ENCODE measurements at places on chromosomes 3 and 15.

DNA sequence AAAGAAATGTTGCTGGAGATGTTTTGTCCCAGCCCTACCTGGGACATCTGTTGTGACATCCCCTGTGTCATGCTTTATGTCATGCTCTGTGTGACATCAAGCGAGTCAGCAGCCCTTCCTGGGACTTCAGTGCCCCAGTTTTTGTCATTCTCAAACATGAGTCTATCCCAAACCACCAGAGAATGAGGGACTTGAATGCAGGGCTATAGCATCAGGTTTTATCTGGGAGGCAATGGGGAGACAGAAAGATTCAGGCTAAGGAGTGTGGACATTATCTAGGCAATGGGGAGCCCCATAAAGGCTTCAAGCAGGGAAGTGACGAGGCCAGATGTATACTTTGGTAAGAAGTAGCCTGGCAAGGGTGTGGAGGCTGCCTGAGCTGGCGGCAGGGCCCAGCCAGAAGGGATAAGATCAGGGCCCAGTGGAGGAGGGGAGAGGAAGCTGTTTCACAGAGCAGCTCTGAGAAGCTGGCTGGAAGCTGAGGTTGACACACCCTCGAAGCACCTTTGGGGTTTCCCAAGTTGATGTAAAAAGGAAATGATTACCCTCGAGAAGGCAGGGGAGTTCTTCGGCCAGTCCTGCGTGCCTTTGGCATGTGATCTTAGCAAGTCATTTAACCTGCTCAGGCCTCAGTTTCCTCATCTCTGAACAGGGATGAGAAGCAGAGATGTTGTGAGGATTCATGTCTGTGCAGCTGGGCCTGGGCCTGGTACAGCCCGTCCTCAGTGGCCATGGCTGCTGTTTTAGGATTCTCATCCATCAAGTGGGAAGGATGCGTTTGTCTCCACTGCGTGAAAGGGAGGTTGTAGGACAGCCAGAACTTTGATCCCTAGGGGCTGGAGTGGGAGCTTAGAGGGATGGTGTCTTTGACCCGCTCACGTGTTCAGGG, 34.3 kb downstream of the IRAK2 start:
- DNase-seq: no peak

DNA sequence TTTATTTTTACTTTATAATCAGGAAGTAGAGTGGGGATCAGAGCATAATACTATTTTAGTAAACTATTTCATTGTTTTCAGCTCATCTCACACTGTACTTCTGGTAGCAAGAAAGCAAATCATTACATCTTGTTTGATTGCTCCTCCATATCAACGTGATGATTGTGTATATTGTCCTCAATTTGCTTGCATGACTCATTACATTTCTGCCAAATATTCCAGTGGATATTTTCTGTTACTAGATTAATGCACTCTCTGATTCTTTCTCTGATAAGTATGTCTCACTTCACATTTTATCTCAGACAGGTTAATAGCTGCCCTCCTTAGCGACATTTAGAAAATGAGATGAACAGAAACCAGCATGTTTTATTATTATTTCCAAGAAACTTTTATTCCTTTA, 1145.3 kb downstream of the OTOL1 start:
- no peak for DNase-seq

DNA sequence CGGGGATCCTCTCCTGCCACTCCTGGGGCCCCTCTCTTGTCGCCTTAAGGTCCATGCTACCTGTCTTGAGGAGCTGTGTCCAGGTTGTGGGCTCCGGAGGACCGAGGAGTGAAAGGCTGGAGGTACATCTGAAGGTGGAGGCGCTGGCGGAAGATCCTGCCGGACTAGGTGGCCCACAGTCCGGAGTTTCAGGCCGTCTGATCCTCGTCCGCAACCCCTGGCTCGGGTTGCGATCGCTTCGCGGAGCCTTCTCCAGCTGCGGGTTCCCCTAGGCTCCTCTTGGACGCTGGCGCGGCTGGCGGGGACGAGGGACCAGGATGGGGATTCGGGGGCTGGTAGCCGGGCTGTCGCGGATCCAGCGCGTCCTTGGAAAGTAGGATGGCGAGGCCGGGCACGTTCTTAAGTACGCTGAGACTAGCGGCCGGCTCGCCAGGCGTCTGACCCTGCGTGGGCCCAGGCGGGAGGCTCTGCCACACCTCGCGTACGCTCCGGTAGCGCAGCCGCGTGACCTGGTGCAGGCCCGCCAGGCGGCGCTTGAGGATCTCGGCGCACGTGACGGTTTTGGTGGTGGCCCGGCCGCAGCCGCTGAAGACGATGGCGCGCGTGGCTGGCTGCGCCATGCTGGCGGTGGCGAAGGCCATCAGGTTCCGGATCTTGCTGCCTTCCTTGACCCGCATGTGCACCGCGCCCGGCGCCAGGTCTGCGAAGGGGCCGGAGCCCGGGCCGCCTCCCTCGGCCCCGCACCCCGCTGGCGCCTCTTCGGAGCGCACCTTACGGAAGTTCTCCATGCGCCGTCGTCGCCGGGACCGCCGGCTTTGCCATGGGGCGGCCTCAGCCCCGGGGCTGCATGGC, 550 bp downstream of the RPP25 start:
- DNase-seq: no peak

GRCh38 chr3:197305854-197306253, 7.4 kb upstream of the DLG1 start:
- DNase-seq: no peak

GRCh38 chr15:40067921-40068624, 29.1 kb upstream of the SRP14 start:
- DNase-seq: no peak

DNA sequence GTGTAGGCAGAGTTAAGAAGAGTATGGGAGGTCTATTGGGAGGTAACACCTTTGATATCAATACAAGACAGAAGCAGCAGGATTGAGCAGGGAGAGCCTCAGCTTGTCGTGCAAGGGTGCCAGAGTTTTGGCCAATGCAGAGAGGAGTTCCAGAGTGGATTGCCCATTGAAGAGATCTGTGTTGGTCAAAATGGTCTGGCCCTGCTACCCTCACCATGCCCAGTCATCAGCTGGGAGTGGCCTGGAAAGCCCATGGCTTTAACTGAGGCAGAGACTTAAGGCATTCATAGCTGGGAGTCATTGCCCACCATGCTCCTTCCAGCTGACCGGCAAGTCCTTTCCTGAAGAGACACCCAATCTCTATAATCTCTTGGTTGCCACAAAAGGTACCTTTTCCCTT, 271.3 kb downstream of the ABHD5 start:
- no peak for DNase-seq

- DNase-seq: no peak
Observed at GRCh38 chr3:66224220-66224619, 3.4 kb downstream of the SLC25A26 start.

DNA sequence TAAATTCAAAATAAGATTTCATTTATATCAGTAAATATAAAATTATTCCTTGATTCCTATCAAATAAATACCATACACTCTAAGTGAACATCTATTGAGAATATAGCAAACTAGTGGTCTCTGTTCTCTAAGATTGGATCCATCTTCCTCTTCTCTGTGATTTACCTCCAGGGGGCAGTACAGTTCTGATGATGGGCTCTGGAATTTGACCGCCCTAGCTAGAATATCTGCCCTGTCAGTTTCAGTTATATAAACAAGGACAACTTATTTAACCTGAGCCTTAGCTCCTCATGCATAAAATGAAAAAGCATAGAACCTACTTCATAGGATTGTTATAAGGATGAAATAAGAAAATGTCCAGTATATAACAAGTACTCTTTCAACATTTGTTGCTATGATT, 171.1 kb upstream of the CCDC54 start:
- no peak for DNase-seq

DNA sequence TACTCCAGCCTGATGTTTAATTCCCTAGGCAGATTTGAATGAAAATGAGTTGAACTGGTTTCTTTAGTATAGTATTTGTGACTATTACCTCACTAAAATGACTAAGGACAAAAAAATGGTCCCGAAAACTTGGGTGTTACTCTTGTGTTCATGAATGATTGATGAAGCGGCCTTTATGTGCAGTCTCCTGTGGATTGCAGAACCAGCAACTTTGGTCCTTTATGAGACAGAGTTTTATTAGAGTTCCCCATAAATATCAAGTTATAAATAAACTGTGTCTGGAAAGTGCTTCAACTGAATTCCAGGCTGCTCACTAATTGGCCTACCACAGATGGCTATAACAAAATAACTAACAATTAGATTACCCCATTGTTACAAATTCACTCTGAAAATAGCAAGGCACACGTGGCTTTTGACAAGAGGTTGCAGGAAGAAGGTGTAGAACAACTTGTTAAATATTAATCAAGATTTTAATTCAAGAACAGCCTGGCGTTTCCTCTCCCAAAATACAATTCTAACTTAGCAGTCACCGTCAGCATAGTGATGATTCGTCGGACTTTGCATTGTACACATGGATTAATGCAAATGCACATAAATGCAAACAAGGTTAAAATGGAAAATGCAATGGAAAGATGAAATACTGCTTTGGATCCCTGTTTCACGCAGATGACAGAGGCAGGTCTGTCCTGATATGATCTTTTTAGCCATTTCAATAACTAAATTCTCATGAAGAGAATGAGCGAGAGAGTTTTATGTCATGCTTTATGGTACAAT, 567.3 kb upstream of the ZNF717 start:
- DNase-seq: no peak

DNA sequence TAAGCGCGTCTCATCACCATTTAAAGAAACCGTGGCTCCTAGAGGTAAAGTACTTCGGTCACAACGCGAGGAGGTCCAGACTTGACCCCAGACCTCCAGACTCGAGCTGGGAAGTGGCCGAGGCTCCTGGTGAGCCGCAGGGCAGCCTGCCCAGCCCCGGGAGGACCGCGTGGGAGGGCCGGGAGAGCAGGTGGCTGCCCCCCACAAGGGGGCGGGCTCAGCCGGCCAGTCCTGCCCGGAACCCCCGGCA, at the start of gene SLC27A2:
TSS of gene SLC27A2 (plus strand) at position 228 of the 250 bp plus-strand sequence. CDS start 232 bp downstream, outside the sequence.
- DNase-seq: peak; percentile 38

GRCh38 chr3:183818706-183819624, 6.4 kb downstream of the MAP6D1 start:
- DNase-seq: no peak

- no peak for DNase-seq
Observed at GRCh38 chr3:136329593-136329992, 79.5 kb downstream of the PCCB start.

DNA sequence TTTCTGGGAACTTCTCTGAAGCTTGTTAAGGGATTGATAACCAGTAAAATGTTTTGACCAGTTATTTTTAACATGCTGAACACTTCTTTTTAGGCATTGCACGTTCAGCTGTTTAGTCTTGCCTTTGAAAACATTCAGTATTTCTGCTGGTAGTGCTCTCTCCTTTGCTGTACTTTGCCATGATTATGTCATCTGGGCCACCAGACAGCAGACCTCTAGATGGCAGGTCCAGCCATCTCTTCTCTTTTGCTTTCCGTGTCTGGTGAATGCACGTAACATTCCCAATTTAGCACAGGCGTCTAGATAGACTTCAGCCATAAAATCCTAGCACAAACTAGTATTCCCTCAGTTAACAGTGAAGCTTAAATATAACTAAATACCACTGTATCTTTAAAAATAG, 57.8 kb downstream of the RAB7A start:
- no peak for DNase-seq

DNA sequence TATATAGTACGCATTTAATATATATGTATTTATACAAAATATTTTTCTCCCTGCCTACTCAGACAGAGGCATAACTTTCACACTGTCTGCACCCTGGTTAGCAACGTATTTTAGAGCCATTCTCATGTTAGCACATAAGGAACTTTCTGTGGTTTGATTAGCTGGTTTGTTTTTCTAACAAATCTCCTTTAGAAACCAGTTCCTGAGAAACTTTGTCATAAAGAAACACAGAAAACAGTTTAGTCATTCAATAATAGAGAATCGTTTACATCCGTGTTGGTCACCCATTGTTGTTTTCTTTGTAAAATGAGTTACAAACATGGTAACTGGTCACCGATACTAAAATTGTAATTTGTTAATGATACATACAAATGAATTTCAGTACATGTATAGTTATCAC, 5.9 kb upstream of the NGRN start:
- DNase-seq: no peak

- no peak for DNase-seq
Observed at GRCh38 chr3:105466495-105467404, 100.0 kb downstream of the ALCAM start.

GRCh38 chr3:46979958-46980497, 562 bp downstream of the NBEAL2 start:
- no peak for DNase-seq

DNA sequence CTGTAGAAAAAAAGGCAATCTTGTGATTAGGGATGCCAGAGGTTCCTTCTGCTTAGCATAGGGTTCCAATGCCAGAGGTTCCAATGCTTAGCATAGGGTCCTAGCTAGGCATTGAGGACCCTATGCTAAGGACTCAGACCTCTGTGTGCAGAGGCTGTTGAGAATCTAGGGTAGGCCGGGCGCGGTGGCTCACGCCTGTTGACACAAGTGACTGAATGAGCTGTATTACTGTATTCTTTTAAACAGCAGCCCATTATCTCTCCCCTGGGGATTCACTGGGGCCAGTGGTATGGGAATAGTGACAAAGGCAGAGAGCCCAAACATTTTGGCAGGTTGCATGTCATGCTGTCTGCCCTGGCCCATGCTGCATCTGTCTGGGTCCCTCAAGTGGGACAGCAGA, 16.2 kb downstream of the PAK6 start:
- DNase-seq: no peak

- no peak for DNase-seq
Observed at GRCh38 chr3:57977818-57978235, 30.4 kb upstream of the FLNB start.

DNA sequence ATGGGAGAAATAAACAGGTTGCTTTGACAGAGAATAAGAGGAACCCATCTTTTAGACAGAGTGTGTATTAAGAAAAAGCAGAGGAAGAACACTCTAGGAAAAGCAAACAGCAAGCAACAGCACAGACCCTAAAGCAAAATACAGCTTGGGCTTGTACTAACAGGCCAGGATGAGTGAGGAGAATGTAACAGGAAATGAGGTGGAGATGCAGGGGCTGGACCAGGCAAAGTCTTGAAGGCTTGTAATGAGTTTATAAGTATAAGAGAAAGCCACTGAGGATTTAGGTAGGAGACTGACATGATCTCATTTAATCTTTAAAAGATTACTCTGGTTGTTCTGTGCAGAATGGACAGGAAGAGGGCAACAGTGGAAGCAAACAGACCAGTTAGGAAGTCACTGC, 4.9 kb downstream of the UBR1 start:
- no peak for DNase-seq

GRCh38 chr3:38723569-38724391, 74.3 kb upstream of the SCN5A start:
- no peak for DNase-seq

DNA sequence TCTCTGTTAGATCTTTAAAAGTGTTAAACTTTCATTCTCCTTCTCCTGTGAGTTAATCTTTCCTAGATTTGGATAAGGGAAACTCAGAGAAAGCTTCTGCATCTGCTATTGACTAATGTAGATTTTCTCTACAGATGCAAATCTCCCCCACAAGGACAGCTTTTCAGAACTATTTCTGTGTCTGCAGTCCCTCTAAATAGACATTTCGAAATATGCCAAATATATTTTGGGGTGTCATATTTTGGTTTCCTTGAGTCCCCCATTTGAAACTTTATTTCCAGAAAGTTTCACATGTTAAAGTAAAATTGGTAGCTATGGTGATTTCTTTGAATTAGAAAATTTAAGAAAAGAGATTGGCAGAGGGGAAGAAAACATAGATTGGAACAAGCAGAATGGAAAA, 852.3 kb upstream of the ALCAM start:
- no peak for DNase-seq
